ENCODE measurements at places on chromosomes 6 and 20.
A peak's percentile ranks its signal among the peaks of the same experiment; 100 is the strongest.

DNA sequence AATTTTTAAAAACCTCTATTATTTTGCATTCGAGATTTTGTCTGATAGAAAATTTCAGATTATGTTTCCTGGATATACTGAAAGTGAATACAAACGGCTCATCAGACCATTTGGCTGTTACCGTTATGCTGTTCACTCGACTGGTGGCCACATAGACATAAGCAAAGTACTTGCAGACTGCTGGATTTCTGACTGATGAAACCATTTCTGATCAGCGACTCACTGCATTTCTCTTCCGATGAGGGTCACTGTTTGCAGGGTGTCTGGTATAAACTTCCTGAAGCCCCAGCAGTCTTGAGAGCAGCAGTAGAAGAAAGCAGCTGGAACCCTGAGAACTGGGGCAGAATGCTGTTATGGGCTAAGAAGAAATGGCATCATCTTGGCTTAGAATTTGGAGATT is 17.7 kb downstream of the SNX9 start:
- DNase-seq: no peak

GRCh38 chr6:142694054-142694453 is 250.9 kb downstream of the HIVEP2 start:
- no peak for DNase-seq

DNA sequence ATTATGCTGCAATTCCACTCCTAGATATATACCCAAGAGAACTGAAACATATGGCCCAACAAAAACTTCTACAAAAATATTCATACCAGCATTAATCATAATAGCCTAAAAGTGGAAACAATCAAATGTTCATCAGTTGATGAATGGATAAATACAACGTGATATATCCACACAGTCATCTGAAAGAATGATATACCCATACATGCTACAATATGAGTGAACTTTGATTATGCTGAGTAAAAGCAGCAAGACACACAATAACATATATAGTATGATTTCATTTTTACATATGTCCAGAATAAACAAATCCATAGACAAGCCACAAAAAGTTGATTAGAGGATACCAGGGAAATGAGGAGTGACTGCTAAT is 30.7 kb downstream of the CDK19 start:
- no peak for DNase-seq

GRCh38 chr6:3390698-3391097 is 66.2 kb downstream of the SLC22A23 start:
- peak; percentile 29 for DNase-seq

GRCh38 chr6:21187485-21187884 is 406.1 kb upstream of the SOX4 start:
- DNase-seq: no peak

DNA sequence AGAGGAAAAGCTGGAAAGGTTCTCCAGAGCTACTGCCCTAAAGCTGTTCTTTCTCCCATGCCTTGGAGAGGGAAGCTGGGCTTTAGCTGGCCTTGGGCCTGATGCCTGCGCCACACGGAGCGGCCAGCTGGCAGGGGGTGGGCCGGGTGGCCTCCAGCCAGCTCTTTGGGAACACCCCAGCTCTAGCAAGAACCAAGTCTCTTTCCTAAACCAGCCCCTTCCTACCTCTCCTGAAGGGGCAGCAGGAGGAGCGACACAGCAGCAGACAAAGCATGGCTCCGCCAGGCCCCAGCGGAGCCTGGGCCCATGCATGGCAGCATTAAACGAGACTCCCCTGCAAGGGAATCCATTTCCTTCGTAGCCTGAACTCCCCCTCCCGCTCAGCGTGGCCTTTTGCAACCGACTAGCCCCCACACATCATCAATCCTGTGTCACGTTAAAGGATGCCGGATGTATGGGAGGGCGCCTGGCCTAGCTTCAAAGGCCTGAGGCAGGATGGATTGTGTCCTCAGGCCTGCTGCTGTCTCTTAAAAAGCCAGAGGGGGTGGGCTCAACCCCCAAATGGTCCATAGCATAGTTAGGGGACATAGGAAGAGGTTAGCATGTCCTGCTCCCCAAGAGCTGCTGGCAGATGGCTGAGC is 14.0 kb downstream of the MRPS18A start:
- DNase-seq: no peak

- peak; percentile 56 for DNase-seq
These were observed 82.6 kb downstream of the TBX18 start for GRCh38 chr6:84681693-84682326.

GRCh38 chr20:45305262-45305661 is 1.4 kb upstream of the RBPJL start:
- no peak for DNase-seq

DNA sequence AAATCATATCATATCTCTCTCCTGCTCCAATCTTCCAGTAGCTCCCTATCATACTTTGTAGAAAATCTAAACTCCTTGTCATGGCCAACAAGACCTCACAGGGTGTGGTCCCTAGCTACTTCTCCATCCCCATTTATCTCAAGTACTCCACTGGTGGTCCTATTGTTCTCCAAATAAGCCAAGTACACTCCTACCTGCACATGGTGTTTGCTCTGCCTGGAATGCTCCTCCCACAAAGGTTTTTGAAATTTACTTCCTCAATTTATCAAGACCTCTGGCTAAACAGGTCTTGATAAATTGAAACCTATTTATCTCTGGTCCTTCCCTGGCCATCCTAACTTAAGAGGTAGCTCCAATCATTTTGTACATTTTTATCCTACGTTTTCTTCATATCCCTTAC is 12.1 kb downstream of the TMX4 start:
- DNase-seq: no peak

- no peak for DNase-seq
These were observed 100.5 kb upstream of the SLC22A23 start for GRCh38 chr6:3557336-3557735.

GRCh38 chr6:39934131-39934757 is at the start of gene MOCS1:
Gene MOCS1, minus strand, starts transcription at chr6:39934462. Its CDS starts 45 bp downstream, at chr6:39934417.
- DNase-seq: peak; percentile 92

DNA sequence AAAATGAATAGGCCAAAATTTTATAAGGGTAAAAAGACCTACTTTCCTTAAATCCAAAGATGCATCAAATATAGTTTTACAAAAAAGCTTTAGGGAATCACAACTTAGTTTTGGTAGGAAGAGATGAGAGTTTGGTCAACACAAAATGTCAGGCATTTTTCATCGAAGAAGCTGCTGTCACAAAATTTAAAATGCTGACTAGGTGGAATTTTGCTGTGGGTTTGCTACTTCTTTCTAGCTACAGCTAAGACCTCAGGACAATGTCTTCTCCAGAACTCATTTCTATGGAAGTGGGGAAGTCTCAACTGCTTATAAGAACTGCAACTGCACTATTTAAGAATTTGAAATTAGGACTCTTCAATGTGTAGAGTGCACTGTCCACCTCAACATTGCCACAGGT is 351.1 kb downstream of the HAO1 start:
- DNase-seq: no peak

- DNase-seq: no peak
These were observed 30.4 kb downstream of the HLA-DPB1 start for GRCh38 chr6:33105916-33106871.

- no peak for DNase-seq
These were observed 25.4 kb upstream of the HLA-E start for GRCh38 chr6:30463651-30464618.

DNA sequence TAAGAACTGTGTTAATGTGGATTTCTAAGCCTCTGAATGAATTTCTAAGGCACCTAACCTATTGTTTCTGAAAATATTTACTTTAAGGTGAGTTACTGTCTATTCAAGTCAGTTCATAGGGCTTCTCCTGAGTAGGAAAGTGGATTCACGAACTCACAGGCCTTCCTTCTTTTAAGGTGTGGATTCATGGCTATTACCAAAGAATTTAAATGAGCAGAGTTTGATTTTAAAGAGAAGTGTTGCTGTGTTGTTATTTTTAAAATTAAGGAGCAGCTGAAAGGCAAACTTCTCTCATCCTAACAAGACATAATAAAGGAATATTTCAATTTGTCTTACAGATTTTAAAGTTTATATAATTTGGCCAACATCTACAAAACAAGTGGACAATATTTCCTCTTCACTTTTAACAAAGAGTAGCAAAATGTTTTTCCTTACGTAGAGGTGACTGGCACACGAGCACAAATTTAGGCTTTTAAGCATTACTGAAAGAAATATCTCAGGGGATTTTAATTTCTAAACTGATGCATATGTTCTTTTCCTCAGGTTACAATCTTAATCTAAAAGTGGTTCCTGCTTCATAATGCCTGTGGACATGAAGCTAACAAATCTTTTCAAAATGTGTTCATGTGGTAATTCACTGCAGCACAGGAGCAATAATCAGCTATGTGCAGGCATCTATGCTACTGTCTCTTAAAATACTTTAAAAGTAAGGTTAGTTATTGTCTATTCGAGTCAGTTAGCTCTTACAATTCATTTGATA is 602 bp upstream of the TSPYL4 start:
- DNase-seq: no peak

DNA sequence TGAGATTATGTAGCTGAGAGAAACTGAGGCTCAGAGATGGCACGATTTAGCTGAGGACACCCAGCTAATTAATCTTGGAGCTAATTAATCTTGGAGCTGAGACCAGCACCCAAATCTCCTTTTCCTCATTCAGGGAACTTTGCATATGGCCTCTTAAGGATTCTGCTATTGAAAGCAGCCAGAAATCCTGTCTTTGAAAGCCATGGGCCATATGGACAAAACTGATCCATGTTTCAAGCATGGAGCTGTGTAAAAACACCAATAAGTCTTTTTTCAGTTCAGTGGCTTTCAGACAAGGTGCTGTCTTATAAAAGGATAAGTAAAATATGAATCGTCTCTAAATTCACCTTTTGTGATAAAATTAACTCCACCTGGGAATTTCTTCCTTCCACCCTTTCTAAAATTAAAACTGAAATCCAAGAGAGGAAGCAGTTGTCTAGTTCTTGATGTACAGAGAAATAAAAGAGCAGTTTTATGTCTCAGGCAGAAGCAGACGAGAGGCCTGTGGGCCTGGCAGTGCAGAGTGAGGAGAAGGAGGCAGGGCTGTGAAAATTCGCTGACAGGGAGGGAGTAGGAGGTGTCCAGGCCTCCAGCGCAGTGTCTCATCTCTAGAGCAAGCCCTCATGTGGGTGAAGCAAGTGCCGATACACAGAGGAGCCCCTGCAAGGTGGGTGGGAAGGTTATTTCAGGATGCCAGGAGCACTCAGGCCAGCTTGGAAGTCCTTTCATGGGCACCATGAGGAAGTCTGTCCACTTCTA is 266.9 kb downstream of the UST start:
- DNase-seq: no peak

- no peak for DNase-seq
These were observed 93.4 kb upstream of the NXT1 start for GRCh38 chr20:23257106-23257761.

- no peak for DNase-seq
These were observed 16.2 kb upstream of the RBL1 start for GRCh38 chr20:37111926-37112455.

GRCh38 chr6:120938164-120938875 is 396.0 kb downstream of the TBC1D32 start:
- DNase-seq: no peak

- DNase-seq: no peak
These were observed 43.3 kb downstream of the TP53INP2 start for GRCh38 chr20:34747479-34747878.

- no peak for DNase-seq
These were observed 30.5 kb downstream of the FBXO9 start for GRCh38 chr6:53095716-53096115.
